A549 treated with GW870086 at 1 μM for 4 hours (cell line): ENCODE measurements at places on chromosomes 1 and 21. TPM values are rescaled to one million over a fixed set of nuclear protein-coding genes. Genes with fewer than 3 reads are reported as not detected.

Gene SPATA45
- not detected in 5 replicates for total RNA-seq

Gene SLC44A3
- 1.3 to 2.2 TPM (median 1.7 TPM) in 5 replicates for total RNA-seq

Gene PRKCZ
- total RNA-seq = 8.5 to 9.6 TPM (median 9.5 TPM) in 5 replicates

Gene APOBEC4
- not detected in 5 replicates for total RNA-seq
